Renal pelvis (tissue), 12 donors: ENCODE measurements at places on chromosomes 1 and 21. TPM values are rescaled to one million over a fixed set of nuclear protein-coding genes. Genes with fewer than 3 reads are reported as not detected.

DNA sequence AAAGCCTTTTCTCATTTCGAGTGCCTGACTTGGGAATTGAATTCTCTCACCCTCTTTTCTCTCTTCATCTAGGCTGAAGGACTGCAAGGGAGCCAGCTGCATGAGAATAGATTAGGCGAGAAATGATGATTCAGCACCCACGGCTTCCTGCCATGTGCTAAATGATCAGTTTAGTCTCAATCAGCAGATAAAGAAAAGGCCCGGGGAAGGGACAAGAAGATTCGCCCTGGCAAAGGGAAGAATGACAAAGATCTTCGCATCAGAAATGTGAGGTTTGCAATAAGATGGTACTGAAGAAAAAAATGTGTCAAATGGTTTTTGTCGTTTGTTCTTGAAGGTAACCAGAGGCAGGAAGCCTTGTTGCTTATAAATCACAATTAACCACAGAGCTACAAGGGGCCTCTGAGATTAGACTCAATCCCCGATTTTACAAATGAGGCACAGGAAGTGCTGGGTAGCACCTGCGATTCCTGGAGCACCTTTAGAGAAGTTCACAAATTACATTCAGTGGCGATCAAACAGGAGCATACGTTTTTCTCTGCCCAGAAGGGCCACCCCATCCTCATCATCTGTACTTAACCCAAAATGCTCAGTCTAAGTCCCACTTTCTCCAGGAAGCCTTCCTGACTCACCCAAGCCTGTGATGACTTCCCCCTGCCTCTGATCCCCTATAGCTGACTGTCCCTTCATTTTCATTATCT lies 183.4 kb downstream of the ZNF281 start:
- DNase-seq, result no peak

Gene DRAXIN
- polyA plus RNA-seq, result 1.3 TPM

DNA sequence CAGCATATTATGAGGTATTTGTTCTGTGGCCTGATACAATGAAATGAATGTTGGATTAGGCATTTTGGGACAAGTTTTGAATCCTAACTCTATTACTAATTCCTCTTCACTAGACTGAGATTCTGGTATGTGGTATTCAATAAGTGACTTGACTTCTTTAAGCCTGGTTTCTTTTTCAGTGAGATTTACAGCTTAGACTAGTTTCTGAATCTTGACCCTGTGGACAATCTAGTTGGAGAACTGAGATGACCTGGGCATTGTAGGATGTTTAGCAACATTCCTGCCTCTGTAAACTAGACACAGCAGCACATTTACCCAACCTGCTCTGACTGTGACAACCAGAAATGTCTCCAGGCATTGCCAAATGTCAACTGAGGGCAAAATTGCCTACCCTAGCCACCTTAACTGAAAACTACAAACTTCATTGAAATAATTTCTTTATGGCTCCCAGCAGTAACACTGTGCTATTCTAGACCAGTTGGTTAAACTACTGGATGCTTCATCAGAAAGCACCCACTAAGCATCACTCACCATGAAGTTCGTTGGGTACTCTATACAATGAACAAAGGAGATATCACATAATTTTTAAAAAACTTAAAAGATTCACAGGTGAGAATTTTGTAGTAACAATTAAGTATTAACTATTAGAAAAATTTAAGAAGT lies 16.8 kb downstream of the PTPRC start:
- no peak for DNase-seq

DNA sequence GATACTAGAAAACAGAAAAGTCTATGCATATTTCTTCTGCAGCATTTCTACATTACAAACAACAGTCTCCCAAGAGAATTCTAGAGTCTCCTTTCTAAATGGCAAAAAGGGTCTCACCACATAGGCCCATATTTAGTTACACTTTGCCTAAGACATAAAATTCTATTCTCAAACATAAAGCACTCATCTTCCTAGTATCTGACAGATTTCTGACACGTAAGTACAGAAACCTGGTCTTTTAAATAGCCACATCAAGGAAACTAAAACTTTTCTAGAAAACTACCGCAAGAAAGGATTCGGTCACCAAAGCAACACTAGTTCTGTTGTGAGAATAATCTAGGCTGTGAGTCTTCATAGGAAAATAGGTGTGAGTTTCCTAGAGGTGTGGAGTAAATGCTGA lies 33.6 kb upstream of the CTSK start:
- no peak for DNase-seq

GRCh38 chr1:217569021-217569420 lies 61.9 kb downstream of the GPATCH2 start:
- no peak for DNase-seq

Gene SLC9C2
- 0.04 TPM for polyA plus RNA-seq

Gene SPRR1B
- polyA plus RNA-seq, result not detected

Gene TRIM67
- 0.08 TPM for polyA plus RNA-seq

DNA sequence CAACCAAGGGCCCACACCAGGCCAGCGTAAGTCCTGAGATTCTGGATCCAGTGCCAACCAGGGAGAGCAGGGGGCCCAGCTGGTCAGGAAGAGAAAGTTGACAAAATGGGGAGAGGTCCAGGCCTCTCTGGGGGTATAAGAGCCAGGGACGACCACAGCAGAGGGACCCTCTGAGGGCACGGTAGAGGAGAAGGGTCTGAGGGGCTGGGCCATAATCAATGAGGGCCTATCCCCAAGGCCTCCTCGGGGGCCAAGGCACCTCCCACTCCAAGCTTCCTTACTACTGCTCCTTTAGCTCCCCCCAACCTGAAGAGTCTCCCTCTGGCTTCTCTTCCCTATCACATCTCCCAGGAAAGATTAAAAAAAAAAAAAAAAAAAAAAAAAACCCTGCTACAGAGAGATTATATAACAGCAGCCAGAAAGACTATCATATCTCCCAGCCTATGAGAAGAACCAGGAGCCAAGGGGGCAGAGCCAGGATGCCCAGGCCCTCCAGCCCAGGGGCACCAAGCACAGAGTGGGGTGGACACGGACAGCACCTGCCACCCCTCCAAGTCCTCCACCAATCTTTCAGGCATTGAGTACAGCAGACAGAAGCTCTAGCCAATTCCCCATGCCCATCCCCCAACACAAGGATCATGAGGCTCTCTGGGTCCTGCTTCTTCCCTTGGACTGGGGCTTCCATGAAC lies 2.7 kb downstream of the MEF2D start:
- DNase-seq, result no peak

GRCh38 chr1:54156201-54156600 lies 3.4 kb upstream of the CDCP2 start:
- no peak for DNase-seq

Gene PAQR6
- 7.1 TPM for polyA plus RNA-seq

DNA sequence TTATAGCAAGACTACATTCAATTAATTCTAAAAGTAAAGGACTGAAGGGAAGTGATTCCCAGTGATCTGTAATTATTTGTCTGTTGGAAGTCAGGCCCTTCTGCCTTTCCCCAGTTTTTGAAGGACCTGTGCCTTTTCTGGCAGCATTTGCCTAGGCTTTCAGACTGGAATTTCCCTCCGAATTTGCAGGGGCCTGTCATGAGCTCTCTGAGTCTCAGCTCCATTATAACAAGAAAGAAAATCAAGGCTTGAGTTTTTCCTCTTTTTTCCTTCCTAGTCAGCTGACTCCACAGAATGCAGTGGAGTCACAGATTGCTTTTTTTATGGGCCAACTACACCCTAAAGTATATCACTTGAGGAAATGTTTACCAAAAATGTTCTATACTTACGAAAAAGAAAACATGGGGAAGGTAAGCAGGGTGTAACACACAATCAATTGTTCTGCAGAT lies 1.1 kb downstream of the NR5A2 start:
- no peak for DNase-seq

GRCh38 chr1:27099135-27099586 lies 55.8 kb downstream of the SLC9A1 start:
- DNase-seq, result peak; percentile 68

- DNase-seq, result no peak
These were observed 1.2 kb downstream of the FMO5 start for GRCh38 chr1:147223740-147224615.

Gene ZNF695
- 3.4 TPM for polyA plus RNA-seq

DNA sequence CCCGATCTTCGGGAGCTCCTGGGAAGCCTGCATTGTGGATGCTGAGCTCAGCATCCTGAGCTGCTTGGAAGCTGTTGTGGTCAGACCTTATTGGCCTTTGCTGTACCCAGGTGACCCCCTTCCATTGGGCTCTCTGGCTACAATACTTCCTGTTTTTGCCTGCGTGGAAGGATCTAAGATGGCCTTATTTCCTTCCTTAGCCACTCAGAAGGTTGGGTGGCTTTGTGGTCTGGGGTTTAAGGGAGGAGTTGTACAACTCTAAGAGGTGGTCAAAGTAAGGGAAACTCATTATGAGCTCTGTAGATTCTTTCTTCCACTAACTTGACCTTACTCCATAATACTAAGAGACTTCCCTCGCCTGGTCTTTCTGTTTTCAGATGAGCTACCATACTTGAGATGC lies 17.7 kb downstream of the PFKFB2 start:
- no peak for DNase-seq

DNA sequence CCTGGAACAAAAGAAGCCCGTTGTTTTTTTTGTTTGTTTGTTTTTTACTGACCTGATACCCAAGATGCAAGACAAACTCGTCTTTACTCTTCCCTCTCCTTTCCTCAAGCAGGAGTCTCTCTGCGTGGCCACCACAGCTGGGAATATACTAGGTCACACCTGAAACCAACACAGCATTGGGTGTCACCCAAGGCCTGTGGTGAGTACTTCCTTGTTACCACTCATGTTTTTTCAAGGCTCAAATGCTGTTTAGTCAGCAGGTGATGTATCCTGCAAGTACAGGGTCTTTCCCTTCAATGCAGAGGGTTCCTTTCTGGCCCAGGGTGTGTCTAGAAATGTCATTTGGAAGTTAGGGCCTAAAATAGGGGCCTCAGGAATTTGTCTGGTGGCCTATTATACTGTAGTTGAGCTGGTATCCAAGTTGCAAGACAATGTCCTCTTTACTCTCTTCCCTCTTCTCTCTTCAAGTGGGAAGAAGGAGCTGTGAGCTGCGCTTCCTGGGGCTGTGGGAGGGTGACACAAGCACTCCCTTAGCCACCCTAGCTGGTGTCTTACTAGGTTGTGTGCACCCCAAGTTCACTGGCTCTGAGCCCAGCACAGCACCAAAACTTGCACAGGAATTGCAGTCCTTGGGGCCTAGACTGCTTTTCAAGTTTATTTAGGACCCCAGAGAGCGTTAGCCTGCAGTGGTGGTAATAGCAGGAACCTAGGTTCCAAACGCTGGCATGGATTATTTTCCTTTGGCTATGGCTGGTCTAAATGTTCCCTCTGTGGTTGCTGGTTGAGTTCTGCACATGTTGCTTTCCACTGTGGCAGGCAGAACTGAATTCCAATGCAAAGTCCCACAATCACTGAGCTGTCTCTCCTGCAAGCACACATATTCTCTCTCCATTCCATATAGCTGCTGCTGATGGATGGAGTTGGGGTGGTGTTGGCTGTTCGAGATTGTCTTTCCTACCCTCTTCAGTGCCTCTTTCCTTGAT lies 91.4 kb upstream of the LYPLAL1 start:
- DNase-seq, result no peak

Gene CD160
- polyA plus RNA-seq, result 2.6 TPM

DNA sequence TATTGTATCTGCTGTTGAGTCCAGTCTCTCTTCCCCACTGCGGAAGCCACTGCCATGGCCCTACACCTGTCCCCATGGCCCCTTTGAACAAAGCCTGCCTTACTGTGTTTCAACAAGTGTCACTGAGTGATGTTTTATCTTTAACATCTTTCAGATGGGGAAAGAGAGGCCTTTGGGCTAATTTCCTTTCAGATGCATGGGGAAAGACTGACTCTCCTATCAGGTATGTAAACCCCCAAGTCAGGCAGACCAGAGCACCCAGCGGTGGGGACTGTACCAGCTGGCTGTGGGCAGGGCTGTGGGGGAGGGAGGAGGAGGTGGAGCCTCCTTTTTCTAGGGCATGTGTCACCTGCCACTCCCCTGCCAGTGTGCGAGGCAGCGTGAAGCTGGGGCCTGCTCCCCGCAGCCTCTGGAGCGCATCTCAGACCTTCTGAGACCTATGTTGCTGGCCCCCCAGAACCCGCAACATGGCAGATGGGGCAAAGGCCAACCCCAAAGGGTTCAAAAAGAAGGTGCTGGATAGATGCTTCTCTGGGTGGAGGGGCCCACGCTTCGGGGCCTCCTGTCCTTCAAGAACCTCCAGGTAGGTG lies at the start of gene PLA2G2F:
Gene PLA2G2F, plus strand, starts transcription at position 363 of the 590 bp plus-strand sequence. Its CDS starts 105 bp downstream, at position 468.
- DNase-seq, result no peak

DNA sequence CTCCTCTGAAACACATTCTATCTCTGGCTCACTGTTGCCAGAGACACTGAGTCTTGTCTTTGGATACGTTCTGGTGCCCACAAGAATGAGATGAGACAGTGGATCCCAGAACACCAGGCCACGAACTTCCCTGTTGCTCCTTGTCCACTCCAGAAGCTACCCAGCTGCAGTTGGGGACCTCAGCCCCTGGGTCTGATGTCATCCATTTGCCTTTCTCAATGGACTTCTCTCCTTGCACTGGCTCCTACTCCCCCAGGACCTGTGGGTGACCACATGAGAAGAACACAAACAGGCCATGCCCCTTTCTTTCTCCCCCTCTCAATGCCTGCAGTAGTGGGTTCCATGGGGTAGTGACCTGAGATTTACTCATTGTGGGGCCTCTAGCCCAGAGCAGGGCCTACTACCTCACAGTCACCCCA lies 5.9 kb downstream of the NBPF1 start:
- DNase-seq, result no peak

DNA sequence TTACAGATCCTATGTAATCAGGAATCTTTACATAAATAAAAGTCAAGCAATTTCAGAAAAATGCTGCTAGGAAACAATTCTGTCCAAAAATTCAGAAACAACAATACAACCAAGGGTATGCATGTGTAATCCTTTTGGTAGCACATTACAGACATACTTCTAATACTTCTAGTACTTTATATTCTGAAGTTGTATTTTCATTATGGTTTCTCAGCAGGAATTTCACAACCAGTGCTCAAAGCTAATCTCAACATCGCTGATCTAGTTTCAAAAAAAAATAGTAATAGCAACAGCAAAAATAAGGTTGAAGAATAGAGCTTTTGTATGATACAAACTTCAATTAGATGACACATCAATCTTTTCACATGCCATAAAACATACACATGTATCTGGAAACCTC lies 545.2 kb downstream of the LTN1 start:
- DNase-seq, result no peak

GRCh38 chr1:56872597-56872996 lies 18.0 kb downstream of the C8A start:
- DNase-seq, result no peak

Gene SNX27
- polyA plus RNA-seq, result 27.0 TPM

DNA sequence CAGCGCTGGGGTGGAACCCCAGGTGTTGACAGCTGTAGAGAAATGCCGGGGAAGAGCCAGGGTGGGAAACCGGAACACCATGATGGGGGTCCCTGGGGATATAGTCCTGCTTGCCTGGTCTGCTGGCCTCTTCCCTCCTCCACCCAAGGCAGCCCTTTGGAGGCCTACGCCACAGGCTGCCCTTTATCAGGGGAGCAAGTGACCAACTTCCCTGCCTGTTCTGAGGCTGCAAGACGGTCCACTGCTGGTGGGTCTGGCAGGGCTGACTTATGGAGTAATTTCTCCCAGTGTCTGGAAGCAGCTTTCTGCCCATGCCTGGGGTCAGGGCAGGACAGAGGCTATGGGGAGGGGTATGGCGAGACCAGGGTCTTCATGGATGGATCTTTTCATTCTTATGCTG lies 50.8 kb upstream of the EDN2 start:
- no peak for DNase-seq

GRCh38 chr1:207752456-207752998 lies 673 bp downstream of the CD46 start:
- DNase-seq, result peak; percentile 27

GRCh38 chr1:247646867-247647266 lies 32.7 kb downstream of the OR13G1 start:
- DNase-seq, result no peak

Gene CHD5
- polyA plus RNA-seq, result 0.78 TPM
